ENCODE measurements at places on chromosomes 3 and 15.

DNA sequence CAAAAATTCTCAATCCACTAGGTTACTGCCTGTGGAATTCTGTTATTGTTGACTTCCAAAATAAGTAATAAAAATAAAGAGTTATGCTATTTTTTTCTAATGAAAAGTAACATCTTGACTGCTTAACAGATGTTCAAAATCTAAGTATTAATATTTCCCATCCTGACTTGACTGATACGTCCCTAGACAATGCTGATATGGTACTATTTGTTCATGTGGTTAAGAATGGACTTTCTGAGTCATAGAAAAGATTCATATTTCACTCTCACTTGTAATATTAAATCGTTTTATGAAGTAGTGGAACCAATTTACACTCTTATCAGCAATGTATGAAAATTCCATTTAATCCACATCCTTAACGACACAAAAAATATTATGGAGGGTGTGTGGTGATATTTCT lies 104.8 kb upstream of the PLSCR5 start:
- DNase-seq, result no peak

- no peak for DNase-seq
Measured at GRCh38 chr3:37934631-37935289, 55.8 kb upstream of the VILL start.

- DNase-seq, result no peak
Measured at GRCh38 chr15:70451821-70452653, 311.3 kb downstream of the UACA start.

- DNase-seq, result no peak
Measured at GRCh38 chr3:142818651-142819050, 70.2 kb downstream of the PCOLCE2 start.

GRCh38 chr3:184986366-184986889 lies 166.4 kb downstream of the C3orf70 start:
- DNase-seq, result no peak

DNA sequence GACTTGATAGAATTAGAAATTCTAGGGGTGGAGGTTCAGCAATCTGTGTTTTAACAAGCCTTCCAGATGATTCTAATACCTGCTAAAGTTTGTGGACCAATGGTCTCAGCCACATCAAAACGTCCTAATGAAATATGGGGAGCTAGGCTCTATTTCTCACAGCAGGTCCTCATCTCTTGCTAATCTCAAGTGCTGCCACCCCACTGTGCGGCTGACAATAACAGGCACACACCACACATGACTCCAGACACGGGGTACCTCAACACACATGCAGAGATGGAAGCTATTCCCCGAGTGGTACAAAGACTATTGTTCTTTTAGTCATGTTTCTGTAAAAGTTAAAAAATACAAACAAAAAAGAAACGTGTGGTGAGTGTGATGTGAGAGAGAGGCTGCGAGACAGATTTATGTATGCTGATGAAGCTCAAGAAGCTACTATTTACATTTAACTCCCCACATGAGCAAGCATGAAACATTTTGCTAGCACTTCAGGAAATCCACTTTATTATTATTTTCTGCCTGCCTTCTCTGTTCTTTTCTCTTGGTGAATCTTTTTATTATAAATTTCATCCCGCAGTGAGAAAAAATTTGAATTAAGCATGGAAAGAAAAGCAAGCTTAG lies 405.6 kb downstream of the MAGI1 start:
- no peak for DNase-seq

DNA sequence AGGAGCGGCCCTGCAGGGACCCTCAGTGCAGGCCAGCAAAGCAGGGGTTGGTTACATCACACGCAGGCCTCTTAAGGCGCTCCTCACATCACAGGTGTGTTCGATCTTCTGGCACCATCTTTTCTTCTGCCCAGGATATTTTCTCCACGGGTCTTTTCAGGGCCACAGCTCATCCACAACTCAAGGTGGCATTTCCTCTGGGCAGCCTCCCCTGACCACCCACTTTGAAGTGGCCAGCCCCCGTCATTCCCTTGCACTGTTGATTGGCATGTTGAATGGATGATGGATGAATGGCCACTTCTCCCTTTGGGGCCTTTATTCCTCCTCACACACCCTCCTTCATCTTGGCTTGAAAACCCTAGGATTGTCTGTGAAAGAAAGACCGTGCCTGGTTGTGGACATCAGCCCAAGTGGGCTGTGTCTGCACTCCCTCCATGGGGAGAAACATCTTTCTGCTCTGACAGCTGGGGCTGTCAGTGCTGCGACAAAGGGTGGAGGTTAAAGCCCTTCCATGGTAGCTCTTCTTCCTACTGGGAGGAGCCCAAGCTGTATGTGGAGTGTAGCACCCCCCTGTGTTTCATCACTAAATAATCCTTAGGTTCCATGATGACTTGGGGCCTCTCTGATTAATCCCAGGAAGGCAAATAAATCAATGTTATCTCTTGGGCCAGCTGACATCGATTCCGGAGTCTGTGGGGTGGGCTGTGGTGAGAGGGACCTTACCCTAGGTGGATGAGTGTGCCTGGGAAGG lies 102.5 kb downstream of the EPHB1 start:
- DNase-seq, result no peak

DNA sequence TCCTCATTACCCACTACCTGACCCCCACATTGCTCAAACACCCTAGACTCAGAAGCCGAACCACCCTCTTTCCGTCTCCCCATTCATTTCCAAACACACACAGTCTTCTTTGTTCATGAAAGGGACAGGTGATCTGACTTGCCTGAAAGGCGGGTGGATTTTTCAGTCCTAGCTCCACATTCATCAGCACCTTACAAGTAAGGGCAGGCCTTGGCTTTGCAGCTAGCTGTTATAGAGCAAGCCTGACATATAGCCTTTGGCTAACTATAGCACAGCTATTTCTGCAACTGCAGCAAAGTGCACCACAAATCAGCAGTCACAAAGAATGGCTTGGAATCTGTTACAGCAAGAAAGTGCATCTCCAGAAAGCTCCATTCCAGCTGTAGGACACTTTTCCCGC lies 139.8 kb downstream of the XXYLT1 start:
- no peak for DNase-seq

- DNase-seq, result no peak
Measured at GRCh38 chr3:134652886-134653630, 2.2 kb upstream of the KY start.

GRCh38 chr3:194397757-194398312 lies 1.2 kb downstream of the GP5 start:
- no peak for DNase-seq

- DNase-seq, result no peak
Measured at GRCh38 chr15:51355096-51355495, 13.6 kb downstream of the GLDN start.

DNA sequence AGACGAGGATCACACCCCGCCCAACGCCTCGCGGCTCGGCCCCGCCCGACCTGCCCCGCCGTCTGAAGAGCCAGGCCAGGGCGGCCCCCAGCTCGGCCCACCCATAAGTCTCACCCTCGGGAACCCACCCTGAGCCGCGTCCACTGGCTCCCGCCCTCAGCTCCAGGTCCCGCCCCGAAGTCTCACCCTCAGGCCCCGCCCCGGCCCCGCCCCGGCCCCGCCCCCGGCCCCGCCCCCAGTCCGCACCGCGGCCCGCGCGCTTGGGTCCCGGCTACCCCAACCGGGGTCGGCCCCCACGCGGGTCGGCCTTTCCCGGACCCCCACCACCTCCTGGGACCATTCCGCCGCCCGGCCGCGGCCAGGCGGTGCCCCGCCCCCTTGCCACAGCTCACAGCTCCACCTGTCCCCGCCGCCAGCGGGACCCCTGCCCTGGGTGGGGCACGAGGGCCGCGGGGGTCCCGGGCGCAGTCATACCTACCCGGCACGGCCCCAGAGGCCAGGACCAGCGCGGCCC lies 489 bp downstream of the CSPG5 start:
- peak; percentile 18 for DNase-seq

DNA sequence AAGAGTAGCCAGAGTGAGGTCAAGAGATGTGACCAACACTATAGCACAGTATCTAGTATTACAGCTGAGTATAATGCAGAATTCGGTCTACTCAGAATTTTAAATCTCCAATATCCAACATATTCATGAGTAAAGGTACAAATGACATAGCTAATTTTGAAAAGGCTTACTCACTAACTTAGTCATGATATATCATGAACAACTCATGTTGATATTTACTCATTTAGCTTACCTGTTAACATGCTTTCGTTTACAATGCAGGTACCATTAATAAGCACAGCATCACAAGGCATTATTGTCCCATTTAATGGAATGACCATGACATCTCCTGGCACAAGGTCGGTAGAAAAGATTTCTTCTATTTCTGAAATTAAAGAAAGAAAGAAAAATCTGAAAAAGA lies 36.9 kb downstream of the ATP13A3 start:
- DNase-seq, result no peak

GRCh38 chr3:197335428-197336132 lies 37.2 kb upstream of the DLG1 start:
- DNase-seq, result no peak

DNA sequence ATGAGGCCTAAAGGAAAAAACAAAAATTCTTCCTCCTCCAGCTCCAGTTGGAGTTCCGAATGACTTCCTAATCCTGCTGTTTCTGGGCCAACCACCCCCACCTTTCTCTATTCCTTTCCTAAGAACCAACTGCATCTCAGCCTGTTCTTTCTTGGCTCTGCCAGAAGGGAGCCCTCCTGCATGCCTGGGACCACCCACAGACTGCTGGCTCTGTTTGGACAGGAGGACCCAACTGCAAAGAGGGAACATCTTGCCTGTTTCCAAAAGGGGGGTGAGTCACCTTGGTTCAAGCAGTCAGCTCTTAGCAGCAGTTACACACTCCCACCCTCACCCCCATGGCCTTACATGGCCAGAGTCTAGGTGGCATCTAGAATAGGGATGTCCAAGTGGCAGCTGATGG lies 116.0 kb upstream of the PRICKLE2 start:
- no peak for DNase-seq

DNA sequence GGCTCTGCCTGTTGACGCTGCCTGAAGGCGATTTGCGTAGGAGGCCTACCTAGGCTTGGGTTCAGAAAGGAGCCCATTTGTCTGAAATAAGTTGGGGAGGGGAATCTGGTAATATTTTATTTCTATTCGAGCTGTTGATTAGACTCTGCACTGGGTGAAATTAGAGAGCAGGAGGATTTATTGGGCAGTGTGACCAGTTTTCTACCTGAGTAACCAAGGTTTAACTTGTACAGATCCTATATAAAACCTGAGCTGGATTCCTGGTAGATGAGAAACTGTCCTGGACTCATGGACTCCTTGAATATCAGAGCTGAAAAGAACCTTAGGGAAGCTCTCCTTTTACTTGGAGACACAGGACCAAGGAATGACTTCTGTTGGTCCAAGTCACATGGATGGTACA lies 19.6 kb upstream of the GPR156 start:
- no peak for DNase-seq

DNA sequence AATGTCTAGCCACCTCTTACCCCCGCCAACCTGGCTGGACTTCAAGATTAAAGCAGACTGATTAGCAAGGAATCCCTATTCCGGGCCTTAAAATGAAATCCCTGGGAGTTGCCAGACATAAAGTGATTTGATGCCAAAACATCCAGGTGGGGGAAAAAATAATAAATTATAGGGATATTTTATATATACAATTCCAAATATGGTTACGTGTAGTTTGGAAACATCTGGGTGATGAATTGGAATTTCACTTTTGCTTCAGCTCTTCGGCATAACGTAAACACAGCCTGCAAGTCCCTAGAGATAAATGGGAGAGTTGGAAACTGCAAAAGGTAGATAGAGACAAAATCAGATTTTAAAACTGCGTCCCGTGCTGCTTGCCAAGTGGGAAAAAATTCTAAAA lies 545.5 kb upstream of the MDFIC2 start:
- no peak for DNase-seq

- no peak for DNase-seq
Measured at GRCh38 chr15:79329171-79329611, 18.3 kb downstream of the TMED3 start.

DNA sequence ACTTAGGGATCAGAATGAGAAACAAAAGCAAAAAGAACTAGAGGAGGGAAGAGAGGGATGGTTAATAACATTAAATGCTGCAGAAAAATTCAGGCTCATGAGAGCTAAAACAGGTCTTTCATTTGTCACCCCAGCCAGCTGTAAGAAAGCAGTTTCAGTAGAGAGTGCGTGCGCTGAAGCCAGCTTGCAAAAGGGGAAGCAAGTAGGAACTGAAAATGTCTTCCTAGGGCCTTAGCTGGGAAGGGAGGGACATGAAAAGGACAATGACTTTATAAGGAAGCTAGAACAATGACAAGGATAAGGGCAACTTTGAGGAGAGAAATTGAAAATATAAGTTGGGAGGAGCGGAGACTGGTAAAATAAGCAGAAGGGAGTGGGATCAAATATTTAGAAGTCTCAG lies 3.1 kb downstream of the CIAO2A start:
- no peak for DNase-seq

GRCh38 chr3:158568784-158569183 lies 2.2 kb upstream of the MLF1 start:
- no peak for DNase-seq

DNA sequence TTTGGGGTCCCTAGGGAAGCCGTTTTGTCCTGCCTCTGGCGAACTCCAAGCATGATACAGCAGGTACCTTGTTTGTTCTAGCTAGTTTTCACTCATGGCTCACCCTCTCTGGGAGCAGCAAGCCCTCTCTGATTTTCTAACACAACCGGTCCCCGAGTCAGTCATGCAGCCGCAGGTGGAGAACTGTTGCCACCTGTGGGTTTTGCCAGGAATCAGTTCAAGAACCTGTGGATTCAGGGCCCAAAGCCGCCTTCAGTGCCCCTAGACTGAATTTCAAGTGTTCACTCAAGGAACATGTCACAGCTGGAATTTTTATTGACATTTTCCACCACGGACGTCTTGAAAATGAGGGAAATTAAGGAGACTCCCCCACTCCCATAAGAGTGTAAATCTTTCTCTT lies 13.3 kb upstream of the LRRK1 start:
- no peak for DNase-seq

- no peak for DNase-seq
Measured at GRCh38 chr3:110267304-110267845, 804.2 kb upstream of the NECTIN3 start.

DNA sequence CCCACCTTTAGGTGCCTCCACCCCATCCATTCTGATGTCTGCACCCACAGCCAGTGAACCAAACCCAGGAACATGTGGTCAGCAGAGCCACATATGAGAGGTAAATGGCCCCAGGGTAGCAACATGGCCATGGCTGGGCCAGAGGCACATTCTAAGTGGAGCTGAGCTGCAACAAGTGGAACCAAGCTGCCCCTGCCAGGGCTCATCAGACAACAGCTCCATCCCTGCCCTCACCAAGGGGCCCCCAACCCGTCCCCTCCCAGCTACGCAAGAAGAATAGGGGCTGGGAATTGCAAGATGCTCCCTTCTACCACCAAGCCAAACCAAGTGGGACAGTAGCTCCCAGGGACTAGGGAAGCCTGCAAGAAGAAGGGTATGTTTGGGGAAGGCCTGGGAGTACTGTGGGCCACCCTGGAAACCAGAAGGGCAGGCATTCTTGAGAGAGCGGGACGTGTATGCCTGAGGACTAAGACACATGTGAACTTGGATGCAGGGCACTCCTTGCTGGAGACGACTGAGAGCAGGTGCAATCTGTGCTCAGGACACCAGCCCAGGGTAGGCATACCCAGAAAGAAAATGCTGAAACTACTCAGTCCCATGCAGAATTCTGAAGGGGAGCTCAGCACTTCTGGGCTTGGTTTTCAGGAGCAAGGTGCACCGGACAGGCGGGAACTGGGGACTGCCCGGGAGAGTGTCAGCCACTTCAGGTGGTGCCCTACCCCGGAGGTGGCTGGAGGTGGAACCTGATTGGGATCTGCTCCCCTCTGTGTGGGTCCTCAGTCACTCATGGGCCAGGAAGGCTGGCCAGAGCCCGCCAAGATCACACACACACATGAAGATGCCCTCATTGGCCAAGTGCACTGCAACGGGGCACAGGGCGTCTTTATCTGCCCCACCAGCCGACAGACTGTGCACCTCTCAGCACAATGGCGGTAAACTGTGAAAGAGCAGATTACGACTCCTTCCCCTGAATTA lies 9.5 kb downstream of the MYL3 start:
- DNase-seq, result no peak

All from activated CD4-positive, alpha-beta T cell treated with anti-CD3 and anti-CD28 coated beads, Interleukin-2, Interleukin-4, amounts not matched to agents 100 ng/mL and 50 ng/mL, durations not matched to agents 16 hours and 8 hours (primary cell).